ENCODE measurements at places on chromosomes 5 and 9.

DNA sequence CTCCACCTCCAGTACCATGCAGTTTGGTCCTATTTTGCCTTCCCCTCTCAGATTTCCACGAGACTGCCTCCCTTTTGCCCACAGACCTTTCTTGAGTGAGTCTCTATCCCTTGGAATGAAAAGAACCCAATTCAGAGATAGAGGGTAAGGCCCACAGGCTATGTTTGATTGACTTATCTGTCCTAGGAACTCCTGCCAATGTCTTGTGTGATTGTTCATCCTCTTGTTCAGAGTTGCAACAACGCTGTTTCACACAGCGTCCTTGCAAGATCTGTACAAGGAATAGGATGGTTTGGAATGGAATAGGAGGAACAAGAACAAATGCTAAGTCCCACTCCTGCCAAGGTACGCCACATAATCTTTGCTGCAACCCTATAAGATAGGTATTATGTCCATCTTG lies 142.2 kb upstream of the ABCA1 start:
- no peak for DNase-seq

DNA sequence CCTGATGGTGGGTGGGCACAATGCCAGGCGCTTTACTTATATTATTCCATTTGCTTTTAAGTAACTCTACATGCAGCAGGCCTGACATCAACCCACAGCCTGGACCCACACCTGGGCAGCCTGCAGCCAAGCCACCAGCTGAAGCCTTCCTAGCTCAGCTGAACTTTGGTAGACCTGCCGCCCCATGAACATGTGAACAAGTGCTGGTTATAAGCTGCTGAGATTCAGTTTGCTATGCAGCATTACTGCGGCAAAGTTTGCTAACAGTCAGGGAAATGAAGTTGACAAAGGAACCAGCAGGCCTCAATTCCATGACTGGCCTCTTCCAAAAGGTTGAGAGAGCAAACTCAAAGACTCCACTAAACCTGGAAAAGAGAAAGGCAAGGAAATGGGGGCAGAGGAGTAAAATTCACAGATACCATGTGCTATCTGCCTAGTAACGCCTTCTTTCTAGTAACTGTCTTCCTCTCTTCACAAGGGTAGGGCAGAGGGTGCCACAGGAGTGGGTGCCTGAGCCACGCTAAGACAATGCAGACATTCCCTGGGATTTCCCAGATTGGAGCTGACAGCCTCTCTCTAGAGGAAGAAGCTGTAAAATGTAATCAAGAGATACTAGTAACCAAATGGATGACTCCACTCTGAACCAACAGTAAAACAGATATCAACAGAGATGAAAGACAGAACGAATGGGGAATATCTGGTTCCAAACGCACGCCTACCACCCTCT lies 2.9 kb downstream of the BOD1 start:
- DNase-seq = no peak

DNA sequence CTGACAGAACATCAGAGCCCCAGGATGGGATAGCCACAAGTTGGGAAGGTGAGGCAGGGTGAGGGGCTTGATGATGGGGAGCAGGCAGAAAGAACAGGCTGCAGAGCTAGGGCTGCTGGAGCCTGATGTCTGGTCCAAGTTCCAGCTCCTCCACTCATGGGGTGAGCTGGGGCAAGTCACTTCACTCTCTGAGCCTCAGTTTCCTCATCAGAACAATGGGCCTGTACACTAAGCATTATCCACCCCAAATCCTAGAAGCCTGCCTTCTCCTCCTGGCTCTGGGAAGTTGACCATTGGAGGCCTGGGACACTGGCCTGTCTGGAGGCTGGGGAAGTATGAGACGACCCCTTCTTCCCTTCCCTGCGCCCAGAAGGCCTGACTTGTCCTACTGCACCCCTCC lies 51.8 kb upstream of the PSD2 start:
- no peak for DNase-seq

DNA sequence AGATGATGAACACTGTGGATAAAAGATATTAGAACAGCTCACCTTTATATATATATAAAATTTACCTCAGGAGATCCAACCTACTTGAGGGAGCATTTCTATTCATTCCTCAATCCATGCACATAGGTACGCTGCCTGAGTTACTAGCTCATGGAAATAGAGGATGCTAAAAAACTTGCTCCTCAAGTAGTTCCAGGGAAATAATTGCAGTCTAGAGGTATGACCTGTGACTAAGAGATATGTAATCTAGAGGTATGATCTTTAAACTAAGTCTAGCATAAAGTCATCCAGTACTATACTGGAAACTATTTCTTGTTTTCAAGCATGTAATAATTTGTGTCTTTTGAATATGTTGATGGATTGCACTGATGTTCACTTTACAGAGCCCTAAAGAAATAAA lies 471.2 kb downstream of the TAF11L14 start:
- no peak for DNase-seq

DNA sequence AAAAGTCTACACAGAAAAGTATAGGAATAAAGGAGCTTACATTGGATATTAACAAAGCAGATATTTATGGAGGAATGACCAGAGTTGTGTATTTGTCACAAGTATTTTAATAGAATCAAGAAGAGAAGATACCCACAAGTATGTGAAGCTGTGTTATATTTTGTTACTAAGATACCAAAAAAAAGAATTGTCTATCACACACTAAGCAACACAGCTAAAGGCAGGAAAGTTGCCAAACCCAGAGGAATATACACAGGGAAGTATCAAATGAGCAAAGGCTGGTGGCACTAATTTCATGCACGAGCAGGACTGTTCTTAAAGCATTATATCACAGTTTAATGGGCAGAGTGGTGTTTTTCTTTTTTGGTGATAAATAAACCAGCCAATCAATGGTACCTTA lies 30.9 kb upstream of the RAI14 start:
- no peak for DNase-seq

DNA sequence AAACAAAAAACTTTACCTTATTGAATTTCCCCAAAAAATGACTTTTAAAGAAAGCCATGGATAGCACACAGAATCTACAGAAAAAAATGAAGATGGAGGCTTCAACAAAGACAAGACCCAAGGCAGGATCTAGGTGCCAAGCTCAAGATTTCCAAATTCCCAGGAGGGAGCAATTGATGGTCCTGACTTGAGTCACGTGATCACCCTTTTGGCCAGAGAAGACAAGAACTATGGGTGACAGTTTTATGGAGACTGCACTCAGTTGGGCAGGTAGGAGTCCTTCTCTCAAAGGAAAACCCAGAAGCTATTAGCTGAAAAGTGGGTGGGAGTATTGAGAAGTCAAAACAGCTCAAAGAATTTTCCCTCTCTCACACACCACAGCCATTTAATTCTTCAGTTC lies 3.2 kb upstream of the SLIT3 start:
- DNase-seq = no peak

- no peak for DNase-seq
Measured at GRCh38 chr9:136178061-136178772, 26.7 kb downstream of the LHX3 start.

DNA sequence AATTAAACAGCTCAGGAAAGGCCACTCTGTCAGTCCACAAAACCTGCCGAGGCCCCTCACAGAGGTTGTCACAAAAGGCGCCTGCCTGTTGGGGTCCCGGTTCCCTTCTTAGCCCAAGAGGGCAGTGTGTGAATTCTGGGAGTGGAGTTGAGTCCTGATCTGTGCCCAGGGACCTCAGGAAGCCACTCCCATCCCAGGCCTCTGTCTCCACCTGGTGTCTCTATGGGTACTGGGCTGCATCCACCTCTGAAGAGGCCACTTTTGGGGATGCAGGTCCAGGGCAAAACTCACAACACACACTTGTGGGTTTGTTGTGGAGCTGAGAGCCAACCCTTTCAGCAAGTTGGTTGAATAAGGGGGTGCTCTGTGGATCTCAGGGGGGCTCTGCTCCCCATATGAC lies 74.3 kb upstream of the STXBP1 start:
- DNase-seq = no peak

DNA sequence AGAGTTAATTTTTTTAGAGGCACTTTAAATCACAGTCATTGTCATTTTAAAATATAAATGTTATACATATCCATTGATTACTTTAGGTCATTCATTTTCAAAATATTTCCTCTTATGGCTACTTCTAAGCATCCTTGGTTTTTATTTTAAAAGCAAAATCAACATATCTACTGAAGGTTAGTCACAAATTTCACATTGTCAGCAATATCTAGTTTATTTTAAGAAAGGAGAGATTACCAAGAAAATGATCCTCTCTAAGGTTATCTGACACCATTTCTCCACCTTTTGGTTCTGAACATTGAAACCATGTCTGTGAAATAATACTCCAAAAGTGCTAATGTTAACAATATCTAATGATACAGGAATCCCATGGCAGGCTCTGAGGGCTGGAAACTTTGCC lies 24.5 kb downstream of the SEMA6A start:
- DNase-seq = no peak

All from KBM-7 (cell line).